Esophagus muscularis mucosa (tissue), 4 donors: ENCODE measurements at places on chromosomes 2 and 18. TPM values are rescaled to one million over a fixed set of nuclear protein-coding genes. Genes with fewer than 3 reads are reported as not detected.

DNA sequence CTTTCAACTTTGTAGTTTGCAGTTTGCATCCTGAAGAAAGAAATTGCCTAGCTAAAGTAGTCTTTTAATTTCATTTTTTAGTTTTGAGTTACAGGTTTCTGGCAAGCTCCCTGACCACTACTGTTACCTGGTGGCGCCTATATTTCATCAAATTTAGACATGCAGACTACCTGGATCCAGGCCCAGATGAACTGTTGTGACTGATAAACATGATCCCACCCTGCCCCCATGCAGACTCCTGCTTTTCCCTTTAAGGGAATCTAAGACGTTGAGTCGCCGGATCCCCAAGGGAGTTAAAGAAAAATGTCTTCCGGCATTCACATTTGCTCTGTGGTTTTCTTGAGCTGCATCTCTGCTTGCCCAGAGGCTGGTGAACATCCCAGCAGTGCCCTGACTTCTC is 22.2 kb downstream of the METAP1D start:
- no peak for DNase-seq

DNA sequence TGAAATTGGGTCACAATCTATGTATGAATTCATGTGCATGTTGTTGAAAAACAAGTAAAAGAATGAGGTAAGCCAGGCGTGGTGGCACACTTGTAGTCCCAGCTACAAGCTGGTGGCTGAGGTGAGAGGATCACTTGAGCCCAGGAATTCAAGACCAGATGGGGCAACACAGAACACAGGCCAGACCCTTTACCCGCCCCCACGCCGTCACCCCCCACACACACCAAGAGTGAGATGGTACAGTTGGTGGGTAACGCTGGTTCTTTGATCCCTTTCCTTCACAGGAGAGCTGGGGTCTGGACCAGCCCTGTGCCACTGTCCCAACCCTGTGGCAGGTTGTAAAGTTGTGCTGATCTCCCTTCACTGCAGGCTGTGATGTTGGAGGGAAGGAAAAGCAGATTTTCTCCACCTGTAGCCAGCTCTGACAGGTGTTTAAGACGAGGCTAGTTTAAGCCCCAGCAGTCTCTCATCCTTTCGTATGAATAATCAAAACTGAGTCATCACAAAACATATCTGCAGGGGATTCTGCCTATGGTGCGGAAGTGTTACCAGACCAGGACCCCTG is 13.6 kb downstream of the B3GNT2 start:
- DNase-seq: no peak

DPYSL5 gene
- total RNA-seq: 0.50 TPM

DNA sequence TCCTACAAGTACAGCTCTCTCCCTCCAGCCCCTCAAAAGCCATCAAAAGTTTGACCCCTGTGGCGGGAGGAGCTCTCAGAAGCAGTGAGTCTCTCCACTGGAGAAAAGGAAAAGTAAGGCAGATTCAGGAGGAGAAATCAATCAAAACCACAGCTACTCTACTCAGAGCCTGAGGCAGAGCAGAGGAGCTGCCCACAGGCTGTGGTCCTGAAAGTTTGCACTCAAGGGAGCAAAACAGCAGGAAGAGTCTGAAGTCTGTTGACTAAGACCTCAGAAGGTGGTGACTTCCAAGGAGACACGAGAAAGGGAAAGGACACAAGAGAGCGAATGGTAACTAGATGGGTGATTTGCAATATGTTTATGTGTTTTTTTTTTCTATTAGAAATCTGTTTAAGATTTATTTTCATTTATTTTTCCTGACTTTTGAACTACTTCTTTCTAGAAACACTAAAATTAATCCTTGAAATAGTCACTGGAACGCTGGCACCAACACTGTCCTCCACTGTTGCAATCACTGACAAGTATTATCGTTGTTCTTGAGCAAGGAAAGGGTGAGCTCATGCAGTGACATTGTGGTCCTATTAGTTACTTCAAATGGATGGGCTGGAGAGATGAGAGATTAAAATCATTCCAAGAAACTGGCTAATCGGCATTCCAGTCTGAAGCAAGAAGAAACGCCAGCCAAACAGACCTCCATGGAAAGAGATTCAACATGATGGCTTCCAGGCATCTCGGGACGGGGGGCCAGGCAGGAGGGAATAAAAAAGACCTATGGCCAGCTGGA is 35.8 kb downstream of the PID1 start:
- DNase-seq: no peak

GRCh38 chr2:176388861-176389260 is 119.6 kb downstream of the MTX2 start:
- DNase-seq: no peak
